ENCODE measurements at places on chromosomes 6 and 20.

DNA sequence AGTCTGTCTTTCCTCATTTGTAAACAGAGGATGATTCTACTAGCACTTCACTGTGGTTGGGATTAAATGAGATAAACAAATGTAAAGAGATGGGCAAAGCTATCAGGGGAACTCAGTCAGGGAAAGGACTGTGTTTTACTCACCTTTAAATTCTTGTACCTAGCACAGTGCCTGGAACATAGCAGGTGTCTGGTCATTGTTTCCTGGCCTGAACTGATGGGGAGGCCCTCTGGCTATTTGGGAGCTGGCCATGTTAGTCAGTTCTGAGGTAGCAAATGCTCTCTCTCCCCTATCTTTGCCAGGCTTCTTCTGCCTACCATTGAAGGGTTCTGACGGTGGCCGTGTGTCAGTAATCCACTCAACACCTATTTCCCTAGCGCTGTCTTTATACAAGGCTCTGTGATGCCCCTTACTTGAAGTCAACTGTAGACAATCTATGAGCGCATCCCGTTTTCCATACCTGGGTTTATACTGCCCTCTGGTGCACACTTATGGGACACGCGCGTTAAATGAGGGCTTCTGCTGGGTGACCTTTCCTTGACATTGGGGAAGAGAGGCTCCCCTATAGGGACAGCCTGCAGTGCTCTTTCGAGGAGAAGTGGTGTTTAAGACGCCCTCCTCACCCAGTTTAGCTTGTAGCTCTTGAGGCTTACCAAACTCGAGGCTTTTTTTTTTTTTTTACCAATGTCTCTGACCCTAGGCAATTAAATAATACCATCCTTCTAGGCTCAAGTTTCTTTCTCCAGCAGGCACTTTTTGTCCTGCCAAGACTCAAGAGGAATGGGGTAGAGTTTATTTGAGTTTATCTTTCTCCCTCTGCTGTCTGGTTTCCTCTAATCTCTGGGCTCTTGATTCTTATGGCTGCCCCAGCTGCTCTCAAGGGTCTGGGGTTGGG lies 4.0 kb upstream of the SPATS1 start:
- DNase-seq = peak; percentile 84

GRCh38 chr6:44224965-44225305 lies 1.5 kb downstream of the SLC29A1 start:
- DNase-seq = no peak

GRCh38 chr6:53029257-53029656 lies 34.2 kb upstream of the GSTA4 start:
- DNase-seq = no peak

- DNase-seq = no peak
Observed at GRCh38 chr6:56915832-56916231, 39.1 kb upstream of the BEND6 start.

GRCh38 chr6:65075705-65076230 lies 631.3 kb downstream of the EYS start:
- no peak for DNase-seq

GRCh38 chr6:77073410-77073760 lies 389.9 kb downstream of the HTR1B start:
- no peak for DNase-seq

- no peak for DNase-seq
Observed at GRCh38 chr20:9877932-9878495, 39.1 kb upstream of the PAK5 start.

DNA sequence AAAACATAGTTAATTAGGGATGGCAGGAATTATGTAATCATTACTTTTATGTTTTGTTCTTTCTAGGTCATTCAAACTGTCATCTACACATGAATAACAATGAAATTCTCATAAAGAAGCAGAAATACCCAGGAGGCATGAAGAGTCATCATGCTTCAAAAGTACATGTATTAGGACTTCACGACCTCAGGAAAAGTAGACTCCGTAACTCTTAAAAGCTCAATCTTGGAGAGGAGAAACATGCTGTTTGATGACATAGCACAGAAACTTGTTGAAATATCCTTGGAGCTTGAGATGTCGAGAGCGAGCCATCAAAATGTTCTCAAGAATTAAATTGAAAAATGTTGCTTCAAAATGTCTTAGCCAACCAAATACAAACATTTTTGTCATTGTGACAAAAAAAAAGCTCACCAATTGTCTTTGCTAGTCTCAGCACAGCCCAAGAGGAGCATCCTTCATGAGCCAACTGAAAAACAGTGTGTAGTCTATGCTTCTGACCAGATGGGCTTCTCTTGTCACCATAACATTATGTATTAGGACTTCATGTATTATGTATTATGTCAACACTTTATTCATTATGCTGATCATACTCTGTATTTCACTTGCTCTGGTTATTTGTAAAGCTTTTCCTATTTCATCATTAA lies 28.2 kb upstream of the ANKEF1 start:
- no peak for DNase-seq

- DNase-seq = no peak
Observed at GRCh38 chr6:11341867-11342266, 109.4 kb upstream of the NEDD9 start.

DNA sequence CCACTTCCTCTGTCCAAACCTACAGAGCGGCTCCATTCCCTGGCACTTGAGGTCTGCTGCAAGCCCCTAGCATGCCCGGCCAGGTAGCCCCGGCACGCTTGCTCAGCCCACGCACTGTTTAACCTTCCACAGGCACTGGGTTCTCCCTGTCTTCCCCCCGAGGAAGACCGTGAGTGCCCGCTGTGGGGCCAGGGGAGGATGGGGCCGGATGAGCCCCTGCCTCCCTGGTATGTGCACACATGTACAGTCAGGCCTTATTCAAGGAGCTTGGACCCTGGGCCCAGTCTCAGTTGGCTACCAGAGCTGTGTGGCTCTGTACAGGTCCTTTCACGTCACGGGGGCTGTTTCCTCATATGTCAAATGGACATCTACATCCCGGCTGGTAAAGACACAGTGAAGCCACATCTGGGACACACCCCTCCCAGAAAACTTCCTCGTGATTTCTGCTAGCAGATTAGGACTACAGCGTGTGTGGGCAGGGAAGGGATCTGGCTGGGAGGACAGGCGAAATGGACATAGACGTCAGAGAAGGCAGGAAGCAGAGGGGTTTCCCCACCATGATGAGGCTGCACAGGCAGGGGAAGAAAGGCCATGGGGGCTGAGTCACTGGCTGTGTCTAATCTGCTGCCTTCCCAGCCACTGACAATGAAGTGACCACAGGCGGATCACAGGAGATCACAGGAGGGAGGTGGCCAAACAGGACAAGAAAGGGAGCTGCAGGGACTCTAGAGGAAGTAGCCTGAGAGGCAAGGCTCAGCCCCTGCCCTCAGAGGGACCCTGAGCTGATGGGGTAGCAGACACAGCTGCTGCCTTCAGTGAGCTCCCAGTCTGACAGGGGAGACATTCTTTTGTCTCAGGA lies 62.9 kb downstream of the MRPL14 start:
- DNase-seq = no peak

DNA sequence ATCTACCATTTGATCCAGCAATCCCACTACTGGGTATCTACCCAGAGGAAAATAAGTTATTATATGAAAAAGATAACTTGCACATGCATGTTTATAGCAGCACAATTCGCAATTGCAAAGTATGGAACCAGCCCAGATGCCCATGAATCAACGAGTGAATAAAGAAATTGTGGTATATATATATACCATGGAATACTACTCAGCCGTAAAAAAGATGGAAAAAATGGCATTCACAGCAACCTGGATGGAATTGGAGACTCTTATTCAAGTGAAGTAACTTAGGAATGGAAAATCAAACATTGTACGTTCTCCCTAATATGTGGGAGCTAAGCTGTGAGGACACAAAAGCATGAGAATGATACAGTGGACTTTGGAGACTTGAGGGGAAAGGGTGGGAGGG lies 100.0 kb upstream of the ADGRF4 start:
- DNase-seq = no peak

GRCh38 chr6:169269180-169270076 lies 15.8 kb upstream of the THBS2 start:
- no peak for DNase-seq

- DNase-seq = no peak
Observed at GRCh38 chr6:168985705-168986104, 267.9 kb downstream of the THBS2 start.

DNA sequence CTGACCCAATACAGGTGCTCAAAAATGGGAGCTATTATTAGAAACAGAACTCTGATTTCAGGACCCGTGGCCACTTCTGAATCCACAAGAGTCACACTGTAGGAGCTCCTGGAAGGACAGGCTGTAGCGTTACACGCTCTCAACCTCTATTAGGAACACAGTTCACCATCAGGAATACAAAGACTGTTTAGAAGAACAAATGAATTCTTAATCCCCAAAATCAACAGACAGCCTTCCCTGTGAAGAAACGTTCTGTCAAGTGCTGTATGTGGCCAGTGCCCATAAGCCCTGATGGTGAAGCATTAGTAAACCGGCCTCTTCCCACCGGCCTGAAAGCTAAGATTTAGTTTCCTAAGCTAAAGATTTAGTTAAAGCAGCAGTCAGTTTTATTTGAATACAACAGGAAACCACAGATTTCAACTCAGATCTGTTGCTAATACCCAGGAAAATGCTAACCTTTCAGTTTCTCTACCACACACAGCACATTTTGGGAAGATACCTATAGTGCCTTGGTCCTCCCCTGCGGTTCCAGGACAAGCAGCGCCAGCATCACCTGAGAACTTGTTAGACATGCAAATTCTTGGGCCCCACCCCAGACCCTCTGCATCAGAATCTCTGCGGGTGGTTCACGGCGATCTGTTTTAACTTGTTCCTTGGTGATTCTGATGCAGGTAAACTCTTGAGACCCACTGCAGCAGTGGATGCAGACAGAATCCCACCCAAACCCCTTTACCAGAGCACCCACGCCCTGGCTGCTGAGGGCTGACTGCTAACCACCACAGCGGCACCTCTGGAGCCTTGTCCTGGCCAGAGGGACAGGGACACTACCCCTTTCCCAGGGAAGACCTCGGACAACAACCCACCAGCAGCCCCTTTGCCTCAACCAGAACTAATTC lies 33.4 kb downstream of the MTRES1 start:
- DNase-seq = no peak

DNA sequence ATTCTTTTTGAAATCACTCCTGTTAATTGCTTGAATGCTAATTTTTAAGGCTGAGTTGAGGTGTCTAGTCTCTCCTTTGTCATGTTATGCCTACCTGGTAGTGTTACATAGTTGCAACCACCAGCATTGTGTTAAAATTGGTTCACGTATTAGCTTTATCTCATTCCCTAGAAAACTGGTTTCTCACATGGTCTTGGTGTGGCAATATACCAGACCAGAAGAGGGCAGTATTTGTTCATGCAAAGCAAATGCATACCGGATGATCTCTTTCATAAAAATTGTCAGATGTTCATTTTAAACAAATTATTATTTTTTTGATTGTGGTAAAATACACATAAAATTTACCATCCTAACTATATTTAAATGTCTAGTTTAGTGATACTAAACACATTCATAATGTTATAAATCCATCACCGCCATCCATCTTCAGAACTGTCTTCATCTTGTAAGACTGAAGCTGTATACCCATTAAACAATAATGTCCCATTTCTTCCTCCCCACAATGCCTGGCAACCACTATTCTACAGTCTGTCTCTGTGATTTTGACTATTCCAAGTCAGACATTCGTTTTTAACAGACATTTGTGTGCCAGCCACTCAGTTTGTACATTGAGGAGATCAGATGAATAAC lies 92.8 kb downstream of the ATRN start:
- no peak for DNase-seq

GRCh38 chr6:52667572-52667971 lies 3.3 kb upstream of the TMEM14A start:
- DNase-seq = no peak

DNA sequence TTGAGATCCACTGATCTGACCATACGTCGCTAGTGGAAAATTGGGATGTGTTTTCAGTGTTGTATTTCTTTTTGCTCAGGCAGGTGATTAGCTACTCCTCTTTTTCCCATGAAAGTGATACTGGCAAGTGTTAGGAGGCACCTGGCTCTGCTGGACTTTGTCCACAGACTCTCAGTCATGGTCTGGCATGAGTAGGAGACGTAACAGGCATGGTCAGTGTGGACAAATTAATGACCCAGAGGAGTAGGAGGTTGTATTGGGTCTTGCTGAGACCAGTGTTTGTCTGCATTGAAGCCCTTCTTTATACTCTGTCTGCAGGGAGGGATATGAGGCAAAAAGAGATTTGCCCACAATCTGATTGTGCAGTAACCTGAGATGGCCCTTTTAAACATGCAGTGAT lies 178.7 kb downstream of the DTNBP1 start:
- DNase-seq = no peak

- no peak for DNase-seq
Observed at GRCh38 chr6:11992086-11992485, 20.0 kb upstream of the HIVEP1 start.

DNA sequence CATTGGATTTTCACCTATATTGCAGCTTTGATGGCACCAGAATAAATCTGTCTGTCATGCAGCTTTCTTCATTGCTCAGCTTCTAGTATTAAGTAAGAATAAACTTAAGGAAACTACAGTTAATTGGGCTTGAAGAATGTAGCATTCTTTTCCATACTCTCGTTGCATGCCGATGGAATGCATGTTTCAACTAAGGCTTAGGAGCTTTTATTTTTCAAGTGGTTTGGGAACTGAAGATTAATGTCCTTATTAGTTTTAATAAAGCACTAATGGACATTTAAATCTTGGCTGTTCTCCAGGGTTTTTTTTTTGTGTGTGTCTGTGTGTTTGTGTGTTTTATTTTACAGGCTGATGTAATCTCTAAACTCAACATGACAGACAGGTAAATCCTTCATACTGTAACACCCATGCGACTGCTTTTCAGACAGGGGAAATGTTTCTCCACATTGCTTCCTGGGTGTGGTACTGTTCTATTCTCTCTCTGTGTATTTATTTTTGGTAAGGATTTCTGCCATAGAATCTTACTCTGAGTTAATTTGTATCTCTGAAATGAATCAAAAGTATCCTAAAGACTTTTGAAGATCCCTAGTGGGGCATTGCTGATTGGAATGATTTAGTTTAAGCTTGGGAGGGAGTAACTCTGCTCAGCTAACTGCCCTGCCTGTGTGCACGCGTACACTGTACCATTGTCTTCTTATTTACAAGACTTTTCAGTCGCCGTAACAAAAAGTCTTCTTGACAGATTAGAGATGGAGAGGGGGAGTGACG lies 38.0 kb downstream of the SLC9A8 start:
- DNase-seq = no peak

GRCh38 chr6:77463308-77463860 lies at the start of gene HTR1B:
TSS of gene HTR1B (minus strand) at chr6:77463491. CDS start at chr6:77463403, 88 bp downstream.
- no peak for DNase-seq
